ENCODE measurements at places on chromosomes 1 and 21. TPM values are rescaled to one million over a fixed set of nuclear protein-coding genes. Genes with fewer than 3 reads are reported as not detected.
A peak's percentile ranks its signal among the peaks of the same experiment; 100 is the strongest.

DNA sequence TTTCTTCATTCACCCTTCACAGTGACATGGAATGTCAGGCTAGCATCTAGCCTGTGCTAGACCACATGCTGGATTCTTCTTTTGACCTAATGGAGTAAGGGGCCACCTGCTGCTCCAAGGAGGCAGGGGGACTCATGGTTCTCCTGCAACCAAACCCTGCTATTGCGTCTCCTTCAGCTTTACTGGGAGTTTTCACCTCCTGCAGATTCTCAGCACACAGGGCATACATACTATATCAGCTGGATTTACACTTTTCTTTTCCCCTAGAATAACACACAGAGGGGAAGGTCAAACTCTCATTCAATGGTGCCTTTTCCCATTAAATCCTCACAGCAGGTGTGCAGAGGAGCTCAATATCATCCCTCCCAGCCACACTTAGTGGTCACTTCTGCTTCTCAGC is 16.6 kb upstream of the AK5 start:
- no peak for DNase-seq

GRCh38 chr21:45525910-45526306 is 16.3 kb downstream of the SLC19A1 start:
- peak; percentile 59 for DNase-seq

The CIART gene
- total RNA-seq = 10.6 TPM

The ATAD3C gene
- total RNA-seq = 10.4 TPM

The ACBD3 gene
- 42.2 TPM for total RNA-seq

The CCT3 gene
- 120 TPM for total RNA-seq

The TBX19 gene
- 3.5 TPM for total RNA-seq

DNA sequence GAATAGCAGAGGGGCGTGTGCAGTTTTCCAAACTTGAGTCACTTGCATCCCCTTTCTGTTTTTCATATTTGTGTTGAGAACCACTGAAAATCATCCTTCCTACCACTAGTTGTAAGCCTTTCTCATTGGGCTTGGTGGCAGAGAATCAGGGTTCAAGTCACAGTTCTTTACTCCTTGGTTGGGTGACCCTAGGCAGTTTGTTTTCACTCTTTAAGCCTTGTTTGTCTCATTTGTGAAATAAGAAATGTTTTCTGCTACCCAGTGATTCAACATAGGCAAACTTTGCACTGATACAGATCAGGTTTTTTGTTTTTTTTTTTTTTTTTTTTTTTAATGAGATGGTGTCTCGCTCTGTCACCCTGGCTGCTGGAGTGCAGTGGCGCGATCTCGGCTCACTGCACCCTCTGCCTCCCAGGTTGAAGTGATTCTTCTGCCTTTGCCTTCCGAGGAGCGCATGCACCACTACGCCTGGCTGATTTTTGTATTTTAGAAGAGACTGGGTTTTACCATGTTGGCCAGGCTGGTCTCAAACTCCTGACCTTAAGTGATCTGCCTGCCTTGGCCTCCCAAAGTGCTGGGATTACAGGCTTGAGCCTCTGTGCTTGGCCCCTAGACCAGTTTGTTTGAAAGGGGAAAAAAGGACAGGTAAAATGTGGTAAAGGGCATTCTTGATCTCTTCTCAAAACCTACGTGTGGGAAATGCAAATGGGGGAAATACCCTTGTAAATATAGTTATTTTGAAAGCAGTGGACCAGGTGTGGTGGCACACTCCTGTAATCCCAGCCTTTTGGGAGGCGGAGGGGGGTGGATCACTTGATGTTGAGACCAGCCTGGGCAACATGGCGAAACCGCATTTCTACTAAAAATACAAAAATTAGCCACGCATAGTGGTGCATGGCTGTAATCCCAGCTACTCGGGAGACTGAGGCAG is 3.2 kb downstream of the CLIC4 start:
- DNase-seq = no peak

The MYOC gene
- 0.69 TPM for total RNA-seq

- DNase-seq = peak; percentile 80
Measured at GRCh38 chr1:21289700-21290545, at the start of gene ECE1. TSS of gene ECE1 (minus strand) at chr1:21290463. CDS start at chr1:21290414, 49 bp downstream.

- no peak for DNase-seq
Measured at GRCh38 chr21:44556879-44557278, 1.7 kb downstream of the KRTAP10-3 start.

The IL19 gene
- not detected for total RNA-seq

GRCh38 chr1:87051965-87052364 is 137.5 kb downstream of the HS2ST1 start:
- DNase-seq = no peak

- DNase-seq = no peak
Measured at GRCh38 chr1:61604684-61605083, 120.3 kb downstream of the TM2D1 start.

- DNase-seq = no peak
Measured at GRCh38 chr21:43790010-43790524, 690 bp downstream of the RRP1 start.

- DNase-seq = no peak
Measured at GRCh38 chr1:166691476-166691875, 147.8 kb upstream of the POGK start.

The AGO4 gene
- 23.6 TPM for total RNA-seq

DNA sequence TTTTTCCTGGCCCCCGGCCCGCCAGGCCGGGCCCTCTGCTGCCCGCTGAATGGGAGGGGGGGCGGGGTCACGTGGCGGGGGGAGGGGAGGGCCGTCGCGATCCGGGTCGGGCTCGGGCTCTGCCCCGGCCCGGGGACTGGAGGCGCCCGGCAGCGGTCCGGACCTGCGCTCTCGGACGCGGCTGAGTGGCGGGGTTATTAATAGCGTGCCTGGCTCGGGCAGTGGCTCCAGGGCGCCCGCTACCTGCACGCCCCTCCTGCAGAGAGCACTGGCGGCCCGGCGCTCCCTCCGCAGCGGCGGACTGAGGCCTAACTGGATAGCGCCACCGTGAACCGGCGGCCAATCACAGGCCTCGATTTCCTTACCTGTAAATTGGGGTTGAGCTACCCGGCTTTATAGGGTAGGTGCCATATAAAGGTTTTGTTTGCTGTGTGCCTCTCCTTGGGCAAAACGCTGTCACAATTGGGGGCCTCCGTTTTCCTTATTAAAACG is 28.1 kb downstream of the AHDC1 start:
- peak; percentile 90 for DNase-seq

DNA sequence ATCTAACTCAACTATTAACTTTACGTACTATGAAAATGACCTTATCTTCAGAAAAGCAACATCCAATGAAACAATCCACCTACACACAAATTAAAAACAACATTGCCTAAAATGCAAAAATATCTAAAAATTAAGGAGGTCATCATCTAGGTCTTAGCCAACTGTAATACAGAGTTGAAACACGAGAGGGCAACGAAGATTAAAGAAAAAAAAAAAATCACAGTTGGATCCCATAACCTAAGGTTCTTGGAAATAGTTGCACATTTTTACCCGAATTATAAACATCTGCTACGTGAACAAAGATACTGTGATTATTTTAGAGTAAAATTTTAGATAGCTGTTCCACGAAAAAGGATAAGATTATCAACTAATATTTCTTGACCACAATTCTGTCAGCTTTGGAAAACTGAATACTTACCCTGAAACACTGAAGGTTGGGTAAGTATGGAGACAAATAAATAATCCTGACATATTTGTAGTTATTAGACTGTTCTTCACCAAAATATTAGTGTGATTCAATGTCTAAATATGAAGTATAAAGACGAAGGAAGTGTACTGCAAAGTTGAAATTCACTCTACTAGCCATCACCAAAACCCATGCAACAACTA is 88.0 kb upstream of the AK4 start:
- DNase-seq = no peak

DNA sequence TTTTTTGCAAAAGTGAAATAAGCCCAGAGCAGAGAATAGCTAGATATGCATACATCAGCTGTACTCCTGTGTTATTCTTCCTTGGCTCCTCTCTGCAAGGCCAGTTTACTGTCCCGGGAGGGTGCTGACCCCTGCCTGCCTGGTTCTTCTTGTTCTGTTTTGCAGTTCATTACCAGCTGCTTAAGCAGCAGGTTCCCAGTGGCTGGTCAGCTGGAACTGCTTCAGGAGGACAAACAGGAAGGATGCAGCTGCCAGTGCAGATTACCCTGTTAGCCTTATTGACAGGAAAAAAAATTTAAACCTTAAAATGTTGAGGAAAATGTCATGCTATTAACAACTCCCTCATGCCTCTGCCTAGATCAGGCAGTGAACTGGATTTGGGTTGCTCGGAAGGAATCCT is 16.0 kb upstream of the LRIG2 start:
- no peak for DNase-seq

- DNase-seq = no peak
Measured at GRCh38 chr1:5921129-5921528, 71.1 kb downstream of the NPHP4 start.

GRCh38 chr1:2623571-2624337 is 9.1 kb downstream of the MMEL1 start:
- peak; percentile 51 for DNase-seq

The RHD gene
- not detected for total RNA-seq

The GFI1 gene
- total RNA-seq = 5.4 TPM

DNA sequence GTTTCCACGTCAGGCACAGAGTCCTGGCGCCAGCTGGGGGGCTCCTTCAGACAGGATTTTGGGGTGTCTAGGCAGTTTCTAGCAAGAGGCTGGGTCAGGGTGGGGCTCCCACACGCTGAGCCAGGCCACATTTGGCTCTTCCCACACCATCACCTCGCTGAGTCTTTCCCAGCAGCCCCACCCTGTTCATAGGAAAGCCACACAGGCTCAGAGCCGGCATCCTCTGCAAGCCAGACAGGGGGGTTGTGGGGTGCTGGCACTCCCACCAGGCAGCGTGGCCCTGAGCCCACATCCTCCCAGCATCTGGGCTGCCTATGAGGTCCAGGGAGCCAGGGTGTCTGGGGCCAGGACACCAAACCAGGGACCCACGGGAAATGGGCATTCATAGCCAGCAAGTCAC is 2.8 kb upstream of the GPR153 start:
- no peak for DNase-seq

The ZZZ3 gene
- 39.3 TPM for total RNA-seq

Measured in upper lobe of right lung (tissue), 1 donor.